ENCODE measurements at places on chromosomes 6 and 20. TPM values are rescaled to one million over a fixed set of nuclear protein-coding genes. Genes with fewer than 3 reads are reported as not detected.

DNA sequence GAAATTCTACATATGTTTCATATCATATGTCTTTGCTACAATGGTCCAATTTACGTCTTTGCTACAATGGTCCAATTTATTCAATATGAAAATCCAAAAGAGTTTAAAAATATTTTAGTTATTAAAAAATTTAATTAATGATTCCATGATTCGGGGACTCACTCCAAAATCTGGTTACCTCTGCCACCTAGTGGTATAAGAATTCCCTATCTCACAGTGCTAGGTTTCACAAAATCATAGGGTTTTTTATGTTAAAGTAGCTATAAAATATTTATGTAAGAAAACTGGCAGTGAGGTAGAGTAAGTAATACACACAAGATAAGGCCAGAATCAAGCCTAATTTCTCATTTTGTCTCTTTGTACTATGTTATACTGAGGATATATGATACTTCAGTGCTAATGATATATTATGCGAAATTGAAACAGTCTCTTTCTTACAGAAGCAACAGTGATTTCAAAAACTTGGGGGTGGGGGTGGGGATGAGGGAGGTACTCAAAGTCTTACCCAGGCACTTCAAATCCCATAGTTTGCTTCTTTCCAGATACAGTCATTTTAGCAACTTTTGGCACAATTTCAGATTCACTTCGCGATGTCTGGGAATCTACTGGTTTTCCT is 52.3 kb downstream of the HBS1L start:
- H3K4me3 ChIP-seq, result no peak overlapping the region
- H3K4me1 ChIP-seq, result no peaks in the 10 kb centered on the region
- H3K27ac ChIP-seq, result no peak overlapping the region
- DNase-seq, result peak; percentile 14
- H3K27me3 ChIP-seq, result no peaks in the 10 kb centered on the region

- peak overlapping the region; percentile 88 for H3K4me3 ChIP-seq
- peak overlapping the region; percentile 94 for H3K27ac ChIP-seq
- no peaks in the 10 kb centered on the region for H3K36me3 ChIP-seq
- H3K27me3 ChIP-seq, result no peaks in the 10 kb centered on the region
- no peak for DNase-seq
Observed at GRCh38 chr6:34888514-34888856, 570 bp upstream of the ANKS1A start.

DNA sequence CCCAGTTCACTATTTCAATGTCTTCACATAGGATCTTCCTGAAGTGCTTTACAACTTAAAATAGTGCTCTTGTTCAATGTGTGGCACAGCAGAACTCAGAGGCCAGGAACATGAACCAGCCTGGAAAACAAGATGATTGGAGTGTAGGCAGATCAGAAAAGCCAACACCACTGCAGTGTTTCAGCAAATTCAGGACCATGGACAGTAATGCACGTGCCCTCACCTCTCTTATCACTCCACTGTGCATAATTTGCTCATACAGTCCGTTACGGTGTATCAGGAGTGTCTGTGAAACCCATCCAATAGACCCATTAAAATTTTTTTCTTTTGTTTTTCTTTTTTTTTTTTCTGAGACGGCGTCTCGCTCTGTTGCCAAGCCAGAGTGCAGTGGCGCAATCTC is 27.6 kb upstream of the HACE1 start:
- no peak overlapping the region for H3K27ac ChIP-seq
- no peaks in the 10 kb centered on the region for H3K4me1 ChIP-seq
- DNase-seq, result peak; percentile 43
- no peaks in the 10 kb centered on the region for H3K36me3 ChIP-seq
- H3K4me3 ChIP-seq, result no peak overlapping the region
- H3K27me3 ChIP-seq, result no peaks in the 10 kb centered on the region

DNA sequence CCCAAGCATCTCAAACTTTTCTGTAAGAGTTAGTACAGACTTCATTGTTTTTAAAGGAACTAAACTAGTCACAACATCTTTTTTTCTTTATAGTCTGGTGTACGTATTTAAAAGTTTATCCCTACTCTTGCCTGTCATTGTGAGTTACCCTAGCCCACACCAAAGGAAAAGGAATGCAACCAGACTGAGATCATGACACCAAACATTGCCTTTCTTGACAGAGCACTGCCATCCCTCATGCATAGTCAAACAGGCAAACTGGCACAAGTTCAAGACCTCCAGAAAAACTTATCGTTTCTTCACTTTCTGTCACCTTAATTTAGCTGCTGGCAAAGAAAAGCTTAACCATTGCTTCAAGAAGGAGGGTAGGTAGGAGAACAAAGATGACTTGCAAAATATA is 448.4 kb upstream of the MANEA start:
- H3K27ac ChIP-seq, result no peak overlapping the region
- no peaks in the 10 kb centered on the region for H3K27me3 ChIP-seq
- no peak for DNase-seq
- no peaks in the 10 kb centered on the region for H3K4me1 ChIP-seq
- no peaks in the 10 kb centered on the region for H3K36me3 ChIP-seq

DNA sequence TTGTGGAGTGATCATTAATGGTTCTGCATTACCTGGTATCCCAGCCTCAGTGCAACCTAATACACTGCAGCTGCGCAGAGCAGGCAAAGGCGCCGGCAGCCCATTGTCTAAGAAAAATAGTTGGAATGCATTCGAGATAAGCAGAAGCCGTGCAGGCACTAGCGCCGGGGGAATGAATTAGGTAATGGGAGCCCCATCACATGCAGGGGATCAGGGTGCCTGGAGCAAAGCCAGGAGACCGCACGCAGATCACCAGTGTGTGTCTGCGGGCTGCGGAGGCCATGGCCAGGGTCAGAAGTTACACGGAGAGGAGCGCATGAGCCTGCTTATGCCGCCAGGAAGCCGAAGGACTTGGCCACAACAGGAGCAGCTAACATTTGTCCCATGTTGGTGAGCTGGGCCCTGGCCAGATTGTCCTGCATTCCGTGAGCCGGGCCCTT is 156.8 kb downstream of the DLL1 start:
- H3K4me3 ChIP-seq, result no peak overlapping the region
- H3K27me3 ChIP-seq, result no peaks in the 10 kb centered on the region
- DNase-seq, result no peak
- H3K27ac ChIP-seq, result no peak overlapping the region
- no peaks in the 10 kb centered on the region for H3K4me1 ChIP-seq
- H3K36me3 ChIP-seq, result no peaks in the 10 kb centered on the region

DNA sequence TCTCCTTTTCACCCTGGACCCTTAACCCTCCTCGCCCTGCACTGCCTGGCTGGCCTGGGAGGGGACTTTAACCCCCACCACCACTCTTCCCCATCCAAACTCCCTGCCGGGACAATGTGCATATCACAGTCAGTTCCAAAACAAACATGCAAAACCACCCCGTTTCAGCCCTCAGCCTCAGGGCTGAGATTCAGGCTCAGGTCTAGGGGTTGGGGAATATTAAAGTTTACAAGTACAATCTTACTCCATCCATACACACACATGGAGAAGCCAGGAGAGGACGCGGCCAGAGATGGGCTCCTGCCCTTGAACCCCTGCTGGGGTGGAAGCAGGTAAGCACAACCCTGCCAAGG is 534 bp downstream of the KIAA1755 start:
- no peaks in the 10 kb centered on the region for H3K27me3 ChIP-seq
- H3K27ac ChIP-seq, result no peak overlapping the region
- no peaks in the 10 kb centered on the region for H3K36me3 ChIP-seq
- DNase-seq, result no peak
- H3K4me1 ChIP-seq, result peaks cover 5% of the 10 kb centered on the region

Gene DTD1
- polyA plus RNA-seq, result 60.8 TPM

DNA sequence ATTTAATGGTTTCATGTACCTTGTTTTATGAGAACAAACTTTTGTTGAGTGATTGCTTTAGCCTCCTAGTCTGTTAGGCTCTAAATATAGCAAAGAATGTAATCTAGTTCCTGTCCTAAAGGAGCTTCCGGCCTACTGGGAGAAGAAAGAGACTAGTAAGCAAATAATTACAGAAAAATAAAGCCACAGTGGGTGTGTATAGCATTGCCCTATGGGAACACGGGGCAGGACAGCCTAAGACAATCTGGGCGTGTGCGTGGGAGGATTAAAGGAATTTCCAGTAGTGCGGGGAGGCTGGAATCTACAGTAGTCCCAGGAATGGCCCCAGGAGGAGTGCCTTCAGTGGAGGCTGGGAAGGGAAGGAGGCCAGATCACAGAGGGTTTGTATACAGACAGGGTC is 98.1 kb upstream of the AKAP12 start:
- DNase-seq, result peak; percentile 62
- no peak overlapping the region for H3K27ac ChIP-seq
- no peaks in the 10 kb centered on the region for H3K27me3 ChIP-seq

Gene HLA-B
- 441 TPM for polyA plus RNA-seq

DNA sequence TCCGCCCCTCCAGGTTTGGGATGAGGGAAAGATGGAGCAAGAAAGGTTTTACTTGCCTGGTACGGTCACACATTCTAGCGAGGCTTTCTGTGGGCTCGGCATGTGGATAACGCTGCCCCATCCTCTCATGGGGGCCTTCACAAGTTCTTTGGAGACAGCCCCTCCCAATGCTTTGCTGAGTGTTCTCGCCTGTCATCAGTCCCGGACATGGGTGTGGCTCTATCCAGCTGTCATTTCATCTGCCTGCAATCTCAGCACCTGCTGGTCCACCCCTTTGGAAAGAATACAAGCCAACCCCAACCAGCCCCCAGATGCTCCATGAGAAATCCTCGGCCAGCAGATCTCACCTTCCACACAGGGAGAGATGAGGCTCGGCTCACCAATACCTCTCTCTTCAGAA is 30.3 kb upstream of the MDGA1 start:
- no peak for DNase-seq
- no peak overlapping the region for H3K27ac ChIP-seq
- no peaks in the 10 kb centered on the region for H3K27me3 ChIP-seq
- H3K36me3 ChIP-seq, result no peaks in the 10 kb centered on the region

Gene TCP11
- 0.16 TPM for polyA plus RNA-seq

- DNase-seq, result no peak
- H3K36me3 ChIP-seq, result no peaks in the 10 kb centered on the region
- no peak overlapping the region for H3K4me3 ChIP-seq
- H3K27ac ChIP-seq, result no peak overlapping the region
Observed at GRCh38 chr6:161226009-161226964, 47.6 kb downstream of the AGPAT4 start.
